ENCODE measurements at places on chromosomes 6 and 20.

GRCh38 chr6:20202699-20203302 is 9.5 kb downstream of the MBOAT1 start:
- no peak for DNase-seq

DNA sequence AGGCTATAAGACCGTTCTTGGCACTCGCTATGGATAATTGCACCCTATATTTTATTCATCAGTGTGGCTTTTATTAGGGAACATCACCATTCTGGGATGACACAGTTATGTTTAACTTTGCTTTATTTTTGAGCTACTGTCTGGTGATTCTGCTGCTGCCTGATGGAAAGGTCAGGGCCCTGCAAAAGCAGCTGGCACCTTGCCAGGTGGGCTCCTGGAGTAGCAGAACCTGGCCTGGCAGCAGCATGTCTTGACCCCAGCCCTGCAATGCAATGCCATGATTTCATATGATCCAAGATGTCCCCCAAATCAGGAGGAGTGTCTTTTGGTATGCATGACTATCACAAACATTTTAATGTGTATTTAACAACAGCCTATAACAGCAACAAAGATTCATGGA is 228.4 kb upstream of the RSPO3 start:
- DNase-seq: no peak

- DNase-seq: no peak
These were observed 120.7 kb downstream of the TSHZ2 start for GRCh38 chr20:53092772-53093300.

- peak; percentile 46 for DNase-seq
These were observed 61.4 kb downstream of the DNAH8 start for GRCh38 chr6:38776515-38776914.

GRCh38 chr6:42988486-42989020 is 4.2 kb downstream of the PPP2R5D start:
- peak; percentile 24 for DNase-seq

DNA sequence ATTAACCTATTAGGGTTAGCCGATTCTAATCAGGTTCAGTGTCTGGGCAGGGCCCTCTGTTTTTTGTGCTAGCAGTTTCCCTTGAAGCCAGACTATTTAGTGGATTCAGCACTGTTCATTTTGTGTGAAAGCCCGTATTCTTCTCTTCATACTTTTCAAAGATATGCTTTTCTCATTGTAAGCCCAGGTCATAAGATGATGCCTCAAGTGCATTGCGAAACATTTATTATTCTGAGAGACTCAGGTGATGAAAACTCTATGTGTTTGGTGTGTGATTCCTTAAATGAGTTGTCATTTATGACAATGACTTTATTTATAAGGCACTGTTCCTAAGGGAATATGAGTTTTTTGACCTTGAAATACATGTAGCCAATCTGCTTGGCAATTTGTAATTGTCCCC is 851.0 kb upstream of the FLRT3 start:
- DNase-seq: no peak

GRCh38 chr20:2751347-2751877 is 49.0 kb downstream of the CPXM1 start:
- no peak for DNase-seq

DNA sequence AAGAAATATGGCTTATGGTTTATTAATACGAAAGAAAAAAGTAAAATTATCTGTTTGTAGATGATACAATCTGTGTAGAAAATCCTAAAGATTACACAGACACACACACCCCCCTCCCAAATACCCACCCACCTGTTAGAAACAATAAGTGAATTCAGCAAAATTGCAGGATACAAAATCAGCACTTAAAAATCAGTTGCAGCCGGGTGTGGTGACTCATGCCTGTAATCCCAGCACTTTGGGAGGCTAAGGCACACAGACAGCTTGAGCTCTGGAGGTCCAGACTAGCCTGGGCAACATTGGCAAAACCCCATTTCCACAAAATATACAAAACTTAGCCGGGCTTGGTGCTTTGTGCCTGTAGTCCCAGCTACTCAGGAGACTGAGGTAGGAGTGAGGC is 42.3 kb downstream of the NINL start:
- DNase-seq: peak; percentile 42

DNA sequence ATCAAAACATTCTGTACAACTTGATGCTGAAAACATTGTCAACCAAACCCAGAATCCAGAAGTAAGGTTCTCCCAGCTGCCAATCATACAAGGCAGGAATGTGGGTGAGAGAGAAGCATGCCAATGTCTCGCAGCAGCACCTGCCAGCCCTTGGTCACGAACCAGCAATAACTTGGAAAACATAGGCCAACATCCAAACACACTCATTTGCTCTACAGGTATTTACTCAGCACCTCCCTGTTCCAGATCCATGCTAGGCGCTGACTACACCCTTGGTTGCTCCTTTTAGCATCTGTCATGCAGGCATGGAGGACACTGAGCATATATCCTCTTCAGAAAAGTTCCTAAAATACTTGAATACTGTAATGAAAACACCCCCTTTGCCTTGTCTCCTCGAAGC is 63.6 kb downstream of the FAXC start:
- no peak for DNase-seq

- DNase-seq: no peak
These were observed 108.4 kb upstream of the PRSS16 start for GRCh38 chr6:27138837-27139755.

Measured in HT1080 (cell line).